Gastrocnemius medialis (tissue), 4 donors: ENCODE measurements at places on chromosomes 11 and 22. TPM values are rescaled to one million over a fixed set of nuclear protein-coding genes. Genes with fewer than 3 reads are reported as not detected.
A peak's percentile ranks its signal among the peaks of the same experiment; 100 is the strongest.

RHOD gene
- total RNA-seq: 87.0 TPM

GRCh38 chr11:2428322-2428795 is 16.0 kb downstream of the TRPM5 start:
- no peak overlapping the region for H3K27ac ChIP-seq
- H3K4me3 ChIP-seq: no peak overlapping the region
- DNase-seq: peak; percentile 50
- no peaks in the 10 kb centered on the region for H3K27me3 ChIP-seq

GRCh38 chr22:33848251-33848650 is 72.0 kb downstream of the LARGE1 start:
- DNase-seq: no peak
- H3K27ac ChIP-seq: no peak overlapping the region
- H3K36me3 ChIP-seq: no peaks in the 10 kb centered on the region
- no peaks in the 10 kb centered on the region for H3K27me3 ChIP-seq
- H3K4me1 ChIP-seq: peaks cover 28% of the 10 kb centered on the region

- no peak overlapping the region for H3K27ac ChIP-seq
- H3K36me3 ChIP-seq: no peaks in the 10 kb centered on the region
- H3K27me3 ChIP-seq: no peaks in the 10 kb centered on the region
These were observed 9.3 kb upstream of the POU2AF1 start for GRCh38 chr11:111388420-111388819.

DNA sequence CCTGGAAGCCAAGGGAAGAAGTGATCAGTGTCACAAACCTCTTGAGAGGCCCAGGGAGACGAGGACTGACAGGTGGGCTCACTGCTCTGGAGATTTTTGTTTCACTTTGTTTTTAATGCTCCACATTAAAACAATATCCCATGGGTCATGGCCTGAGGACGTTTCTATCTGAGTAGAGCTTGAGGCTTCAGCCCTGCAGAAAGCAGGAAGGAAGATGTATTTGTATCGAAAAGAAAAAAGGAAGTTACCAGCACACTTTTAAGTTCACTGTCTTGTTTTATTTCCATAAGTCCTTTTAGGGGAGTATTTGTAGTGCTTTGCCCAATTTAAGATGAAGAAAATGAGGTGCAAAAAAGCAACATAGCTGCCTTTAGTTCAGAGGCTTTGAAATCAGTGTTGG is 191.1 kb downstream of the GRIK4 start:
- H3K4me3 ChIP-seq: no peak overlapping the region
- no peaks in the 10 kb centered on the region for H3K4me1 ChIP-seq
- DNase-seq: no peak
- H3K27ac ChIP-seq: no peak overlapping the region

DNA sequence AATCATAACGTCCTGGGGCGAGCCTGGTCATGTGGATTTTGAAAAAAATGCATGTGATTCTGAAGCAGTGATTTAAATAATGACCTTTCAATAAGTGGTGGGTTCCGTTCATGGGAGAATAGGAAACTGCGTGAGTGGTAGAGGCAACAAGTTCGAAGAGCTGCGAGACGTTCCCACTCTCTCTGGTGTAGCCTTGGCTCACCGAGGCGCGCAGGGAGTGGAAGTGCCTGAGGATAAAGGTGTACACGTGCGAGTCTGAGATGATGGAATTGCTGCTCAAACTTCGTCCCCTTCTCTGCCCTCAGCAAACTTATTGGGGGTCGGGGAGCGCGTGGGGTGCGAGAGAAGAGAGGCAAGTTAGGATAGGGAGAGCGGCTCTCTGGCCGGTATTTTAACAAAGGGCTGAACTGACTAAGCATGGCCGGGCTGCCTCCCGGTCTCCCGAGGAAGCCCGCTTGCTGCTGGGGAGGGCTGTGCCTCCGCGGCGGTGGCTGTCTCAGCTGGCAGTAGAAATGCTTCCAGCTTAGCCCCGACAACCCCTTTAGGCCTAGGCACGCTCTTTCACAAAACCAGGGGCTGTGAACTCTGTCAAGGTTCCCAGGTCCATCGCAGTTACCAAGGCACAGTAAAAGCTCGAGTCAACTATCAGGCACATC is 875 bp upstream of the STT3A start:
- H3K27ac ChIP-seq: peak overlapping the region; percentile 98
- no peaks in the 10 kb centered on the region for H3K27me3 ChIP-seq
- peak overlapping the region; percentile 77 for H3K4me3 ChIP-seq
- peak; percentile 26 for DNase-seq
- peaks cover 24% of the 10 kb centered on the region for H3K4me1 ChIP-seq

- H3K36me3 ChIP-seq: no peaks in the 10 kb centered on the region
- no peak for DNase-seq
- no peaks in the 10 kb centered on the region for H3K27me3 ChIP-seq
- no peak overlapping the region for H3K4me3 ChIP-seq
These were observed 504.8 kb downstream of the ETS1 start for GRCh38 chr11:128082574-128082973.

DNA sequence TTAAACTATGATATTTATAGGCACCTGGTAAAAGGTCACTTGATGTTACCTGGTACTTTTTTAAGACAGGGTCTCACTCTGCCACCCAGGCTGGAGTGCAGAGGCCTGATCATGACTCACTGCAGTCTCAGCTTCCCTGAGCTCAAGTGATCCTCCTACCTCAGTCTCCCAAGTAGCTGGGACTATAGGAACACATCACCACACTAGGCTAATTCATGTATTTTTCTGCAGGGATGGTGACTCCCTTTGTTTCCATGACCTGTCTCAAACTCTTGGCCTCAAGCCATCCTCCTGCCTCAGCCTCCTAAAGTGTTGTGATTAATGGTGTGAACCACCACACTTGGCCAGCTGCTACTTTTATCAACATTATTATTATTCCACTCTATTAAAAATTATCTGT is 47.6 kb downstream of the OR4C45 start:
- H3K4me3 ChIP-seq: no peak overlapping the region
- H3K4me1 ChIP-seq: no peaks in the 10 kb centered on the region
- H3K27ac ChIP-seq: no peak overlapping the region

KCNA4 gene
- 0.11 TPM for total RNA-seq

INS gene
- not detected for total RNA-seq

DNA sequence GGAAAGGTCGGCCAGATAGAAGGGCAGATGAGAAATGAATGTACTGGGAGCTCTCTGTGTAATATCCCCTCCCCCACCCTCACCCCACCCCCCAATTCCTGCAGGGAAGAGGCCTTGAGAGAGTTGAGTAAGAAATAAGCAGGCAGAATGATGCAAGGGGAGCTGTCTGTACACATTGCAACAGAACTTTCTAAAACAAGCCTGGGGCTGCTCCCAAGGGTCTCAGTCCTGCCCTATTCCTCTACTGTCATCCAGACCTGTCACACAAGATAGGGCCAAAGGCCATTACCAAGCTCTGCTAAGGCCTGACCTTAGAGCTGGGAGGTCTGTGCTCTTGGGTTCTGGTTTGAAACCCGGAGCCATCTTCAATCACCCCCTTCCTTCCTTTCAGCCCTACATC is 5.7 kb upstream of the DGAT2 start:
- H3K4me1 ChIP-seq: peaks cover 2% of the 10 kb centered on the region
- H3K27me3 ChIP-seq: peaks cover 3% of the 10 kb centered on the region
- no peak overlapping the region for H3K27ac ChIP-seq
- no peaks in the 10 kb centered on the region for H3K36me3 ChIP-seq
- peak; percentile 45 for DNase-seq
- no peak overlapping the region for H3K4me3 ChIP-seq

DNA sequence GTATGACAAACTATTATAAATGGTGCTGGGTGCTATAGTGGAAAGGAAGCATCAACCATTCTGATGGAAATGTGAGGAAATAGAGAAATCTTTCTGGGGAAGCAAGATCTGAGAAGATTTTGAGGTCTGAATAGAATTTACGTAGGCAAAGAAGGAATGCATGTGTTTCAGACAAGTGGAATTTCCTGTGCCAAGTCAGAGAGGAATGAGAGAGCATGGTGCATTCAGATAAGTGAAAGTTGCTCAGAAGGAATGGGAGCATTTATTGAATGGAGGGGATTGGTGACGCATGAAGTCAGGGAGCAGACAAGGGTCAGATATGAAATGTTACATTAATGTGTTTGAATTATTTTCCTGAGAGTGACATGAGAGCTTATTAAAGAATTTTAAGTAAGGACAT is 725.5 kb downstream of the METTL15 start:
- no peak overlapping the region for H3K27ac ChIP-seq
- no peaks in the 10 kb centered on the region for H3K4me1 ChIP-seq
- no peak overlapping the region for H3K4me3 ChIP-seq
- H3K27me3 ChIP-seq: no peaks in the 10 kb centered on the region

DNA sequence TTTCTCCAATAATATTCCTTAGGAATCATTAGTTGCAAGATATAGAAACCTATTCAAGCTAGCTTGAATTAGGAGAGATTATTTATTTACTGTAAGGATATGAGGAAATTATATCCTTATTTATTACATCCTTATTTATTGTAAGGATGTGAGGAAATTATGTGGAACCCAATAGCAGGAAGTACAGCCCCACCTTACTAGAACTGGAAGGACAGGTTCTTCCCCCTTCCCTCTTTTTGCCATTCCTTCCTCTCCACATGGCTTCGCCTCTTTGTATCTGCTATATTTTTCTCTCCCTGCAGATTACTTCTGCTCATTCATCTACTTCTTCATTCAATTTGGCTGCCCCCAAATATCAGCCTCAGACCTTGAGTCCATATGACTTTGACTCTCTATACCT is 49.5 kb upstream of the B3GNT6 start:
- no peak for DNase-seq
- no peaks in the 10 kb centered on the region for H3K27me3 ChIP-seq
- H3K4me1 ChIP-seq: no peaks in the 10 kb centered on the region
- no peak overlapping the region for H3K27ac ChIP-seq
- H3K36me3 ChIP-seq: peaks cover 6% of the 10 kb centered on the region

- no peak overlapping the region for H3K4me3 ChIP-seq
- H3K27ac ChIP-seq: no peak overlapping the region
- H3K36me3 ChIP-seq: no peaks in the 10 kb centered on the region
- H3K4me1 ChIP-seq: peaks cover 6% of the 10 kb centered on the region
- DNase-seq: no peak
These were observed 65.5 kb downstream of the EMSY start for GRCh38 chr11:76510060-76511047.

GRCh38 chr11:2465202-2466068 is 20.6 kb downstream of the KCNQ1 start:
- no peak overlapping the region for H3K4me3 ChIP-seq
- no peak overlapping the region for H3K27ac ChIP-seq
- no peaks in the 10 kb centered on the region for H3K36me3 ChIP-seq
- H3K27me3 ChIP-seq: peaks cover 4% of the 10 kb centered on the region

UPB1 gene
- 0.20 TPM for total RNA-seq

KREMEN1 gene
- 17.4 TPM for total RNA-seq

MAPK8IP2 gene
- total RNA-seq: 0.51 TPM

DNA sequence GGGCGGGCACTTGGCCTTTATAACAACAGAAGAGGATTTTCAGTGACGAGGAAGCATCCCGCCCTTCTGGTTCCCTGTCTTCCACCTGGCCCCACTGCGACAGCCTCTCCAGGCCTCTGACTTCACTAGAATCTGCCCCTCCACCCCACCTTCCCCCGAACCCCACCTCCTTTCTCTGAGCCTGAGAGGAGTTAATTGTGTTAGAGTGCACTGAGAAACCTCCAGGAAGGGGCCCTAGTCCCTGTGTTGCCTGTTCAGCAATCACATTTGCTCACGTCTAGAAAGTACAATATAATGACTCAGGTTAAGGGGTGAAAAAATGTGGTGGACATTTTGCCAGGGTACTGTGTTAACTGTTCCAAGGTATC is 38.8 kb downstream of the PTPRJ start:
- H3K36me3 ChIP-seq: no peaks in the 10 kb centered on the region
- H3K4me1 ChIP-seq: peaks cover 3% of the 10 kb centered on the region
- no peak overlapping the region for H3K4me3 ChIP-seq
- no peak overlapping the region for H3K27ac ChIP-seq

GRCh38 chr11:73270016-73270854 is 1.9 kb upstream of the P2RY6 start:
- peaks cover 34% of the 10 kb centered on the region for H3K4me1 ChIP-seq
- DNase-seq: no peak
- H3K4me3 ChIP-seq: no peak overlapping the region
- no peak overlapping the region for H3K27ac ChIP-seq
- no peaks in the 10 kb centered on the region for H3K27me3 ChIP-seq

GRCh38 chr11:35477901-35478300 is 47.5 kb downstream of the PAMR1 start:
- no peak for DNase-seq
- no peaks in the 10 kb centered on the region for H3K36me3 ChIP-seq
- H3K4me3 ChIP-seq: no peak overlapping the region
- no peak overlapping the region for H3K27ac ChIP-seq

DNA sequence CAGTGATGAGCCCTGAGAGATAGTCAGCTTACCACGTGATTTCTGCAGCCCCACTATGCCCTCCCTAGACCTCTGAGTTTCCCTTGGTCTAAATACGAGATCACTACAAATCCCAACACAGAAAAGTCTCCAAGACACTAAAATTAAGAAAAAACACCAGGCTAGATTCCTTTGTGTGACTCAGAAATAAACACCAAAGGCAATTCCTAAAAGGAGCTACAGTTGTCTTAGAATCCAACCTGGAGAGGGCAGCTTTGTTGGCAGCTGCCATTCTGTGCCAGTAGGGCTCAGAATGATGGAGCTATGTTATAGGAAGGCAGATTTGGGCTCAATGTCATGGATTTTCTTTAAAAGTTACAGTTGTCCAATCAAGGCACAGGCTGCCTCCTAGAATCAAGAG is 37.1 kb upstream of the HMGXB4 start:
- no peaks in the 10 kb centered on the region for H3K4me1 ChIP-seq
- H3K4me3 ChIP-seq: no peak overlapping the region
- no peak for DNase-seq
- H3K36me3 ChIP-seq: no peaks in the 10 kb centered on the region

FAM180B gene
- total RNA-seq: not detected

ABCG4 gene
- total RNA-seq: not detected

- H3K4me3 ChIP-seq: no peak overlapping the region
- H3K27me3 ChIP-seq: no peaks in the 10 kb centered on the region
- H3K4me1 ChIP-seq: no peaks in the 10 kb centered on the region
- no peaks in the 10 kb centered on the region for H3K36me3 ChIP-seq
These were observed 73.1 kb upstream of the KIRREL3 start for GRCh38 chr11:127073621-127074020.

RIBC2 gene
- not detected for total RNA-seq

- H3K4me3 ChIP-seq: no peak overlapping the region
- no peaks in the 10 kb centered on the region for H3K36me3 ChIP-seq
- no peak overlapping the region for H3K27ac ChIP-seq
- no peaks in the 10 kb centered on the region for H3K27me3 ChIP-seq
These were observed 51.1 kb upstream of the RFPL3 start for GRCh38 chr22:32306561-32306960.

- no peak for DNase-seq
- no peak overlapping the region for H3K27ac ChIP-seq
- H3K4me1 ChIP-seq: no peaks in the 10 kb centered on the region
- peaks cover 22% of the 10 kb centered on the region for H3K27me3 ChIP-seq
These were observed 15.6 kb downstream of the POU2F3 start for GRCh38 chr11:120255519-120255866.

- peaks cover 8% of the 10 kb centered on the region for H3K4me1 ChIP-seq
- H3K4me3 ChIP-seq: no peak overlapping the region
- DNase-seq: no peak
These were observed 41.5 kb upstream of the EP300 start for GRCh38 chr22:41050883-41051282.

- peaks cover 24% of the 10 kb centered on the region for H3K4me1 ChIP-seq
- H3K27ac ChIP-seq: peak overlapping the region; percentile 25
- H3K27me3 ChIP-seq: no peaks in the 10 kb centered on the region
- no peak overlapping the region for H3K4me3 ChIP-seq
- no peaks in the 10 kb centered on the region for H3K36me3 ChIP-seq
These were observed 52.6 kb downstream of the SWAP70 start for GRCh38 chr11:9716275-9717039.

FAT3 gene
- total RNA-seq: 0.36 TPM

GRCh38 chr11:116867619-116868018 is 30.2 kb upstream of the APOA1 start:
- peak; percentile 40 for DNase-seq
- H3K27me3 ChIP-seq: no peaks in the 10 kb centered on the region
- no peak overlapping the region for H3K4me3 ChIP-seq
- peaks cover 42% of the 10 kb centered on the region for H3K4me1 ChIP-seq

TMEM121B gene
- total RNA-seq: 0.17 TPM
